ENCODE measurements at places on chromosomes 3 and 15.

DNA sequence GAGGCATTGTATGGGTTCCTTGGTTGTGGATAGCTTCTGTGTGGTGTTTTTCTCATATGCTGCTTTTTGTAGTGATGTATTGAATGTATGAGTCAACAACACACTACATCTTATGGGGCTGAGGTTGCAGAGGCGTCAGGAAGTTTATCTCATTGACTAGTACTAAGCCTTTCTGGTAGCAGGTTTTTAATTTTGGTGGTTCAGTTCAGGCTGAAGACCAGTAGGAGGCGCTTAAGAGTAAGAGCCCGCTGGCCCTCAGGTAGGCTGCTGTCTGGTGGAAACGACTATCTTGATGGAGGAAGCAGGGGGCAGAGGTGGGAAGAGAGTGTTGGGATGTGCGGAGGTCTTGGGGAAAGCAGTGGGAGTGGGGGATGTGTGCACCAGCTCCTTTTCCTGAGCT is 62.4 kb downstream of the RTP4 start:
- no peak for DNase-seq

GRCh38 chr15:27065785-27066184 is 94.8 kb downstream of the GABRG3 start:
- no peak for DNase-seq

GRCh38 chr3:157087780-157088600 is 72.0 kb downstream of the CCNL1 start:
- DNase-seq, result no peak

DNA sequence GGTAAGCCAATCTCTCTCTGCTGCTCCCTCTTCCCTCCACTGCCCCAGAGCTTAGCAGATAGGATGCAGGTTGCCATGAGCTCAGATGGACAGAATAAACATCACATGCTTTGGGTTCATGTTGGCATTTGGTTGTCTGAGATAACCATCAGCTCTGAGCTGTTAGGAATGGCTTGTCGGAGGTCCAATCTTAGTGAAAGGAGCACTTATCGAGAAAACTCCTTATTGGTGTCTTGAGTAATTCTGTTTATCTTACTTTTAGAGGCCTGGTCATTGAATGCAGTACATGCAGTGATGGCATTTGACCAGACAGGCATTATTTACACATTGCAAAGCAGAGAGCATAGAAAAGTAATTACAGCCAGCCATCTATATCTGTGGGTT is 99.7 kb downstream of the CEMIP start:
- no peak for DNase-seq

GRCh38 chr3:164192974-164193373 is 885.3 kb downstream of the SI start:
- DNase-seq, result no peak

Measured in right hindlimb (tissue), 1 donor.